ENCODE measurements at places on chromosomes 7 and 10.

- peak; percentile 71 for DNase-seq
Measured at GRCh38 chr7:4774658-4775249, 669 bp upstream of the AP5Z1 start.

DNA sequence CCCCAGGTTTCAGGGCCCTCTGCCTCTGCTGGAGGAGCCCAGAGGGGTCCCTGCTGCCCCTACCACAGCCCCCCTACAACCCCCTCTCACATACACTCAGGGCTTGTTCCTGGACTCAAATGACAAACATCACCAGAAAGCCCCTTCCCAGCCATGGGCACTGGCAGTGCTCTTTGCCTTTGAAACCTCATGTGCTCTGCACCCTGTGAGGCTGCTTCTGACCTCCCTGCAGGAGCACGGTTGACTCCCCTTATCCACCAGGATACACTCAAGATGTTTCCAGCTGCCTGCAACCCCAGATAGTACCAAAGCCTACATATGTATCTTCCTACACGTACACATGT lies 3.5 kb upstream of the ADIRF start:
- DNase-seq, result no peak

DNA sequence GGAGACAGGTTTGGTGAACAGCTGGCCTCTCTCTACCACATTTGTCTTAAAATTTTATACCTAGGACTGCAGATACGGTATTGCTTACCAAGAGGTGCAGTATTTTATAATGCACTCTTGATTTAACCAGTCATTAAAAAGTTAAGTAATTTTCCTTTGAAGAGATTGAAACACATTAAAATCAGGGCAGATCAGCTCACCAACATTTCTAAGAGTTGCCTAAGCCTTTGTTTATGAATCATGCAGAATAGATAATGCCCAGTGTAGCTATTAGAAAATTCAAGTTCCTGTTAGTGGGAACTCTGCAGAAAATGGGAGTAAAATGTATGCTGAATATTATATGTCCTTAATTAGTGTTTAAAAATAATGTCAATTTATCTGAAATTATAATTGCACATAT lies 140.2 kb upstream of the PRPS1L1 start:
- no peak for DNase-seq

GRCh38 chr10:3525832-3526449 lies 259.1 kb downstream of the KLF6 start:
- DNase-seq, result no peak

DNA sequence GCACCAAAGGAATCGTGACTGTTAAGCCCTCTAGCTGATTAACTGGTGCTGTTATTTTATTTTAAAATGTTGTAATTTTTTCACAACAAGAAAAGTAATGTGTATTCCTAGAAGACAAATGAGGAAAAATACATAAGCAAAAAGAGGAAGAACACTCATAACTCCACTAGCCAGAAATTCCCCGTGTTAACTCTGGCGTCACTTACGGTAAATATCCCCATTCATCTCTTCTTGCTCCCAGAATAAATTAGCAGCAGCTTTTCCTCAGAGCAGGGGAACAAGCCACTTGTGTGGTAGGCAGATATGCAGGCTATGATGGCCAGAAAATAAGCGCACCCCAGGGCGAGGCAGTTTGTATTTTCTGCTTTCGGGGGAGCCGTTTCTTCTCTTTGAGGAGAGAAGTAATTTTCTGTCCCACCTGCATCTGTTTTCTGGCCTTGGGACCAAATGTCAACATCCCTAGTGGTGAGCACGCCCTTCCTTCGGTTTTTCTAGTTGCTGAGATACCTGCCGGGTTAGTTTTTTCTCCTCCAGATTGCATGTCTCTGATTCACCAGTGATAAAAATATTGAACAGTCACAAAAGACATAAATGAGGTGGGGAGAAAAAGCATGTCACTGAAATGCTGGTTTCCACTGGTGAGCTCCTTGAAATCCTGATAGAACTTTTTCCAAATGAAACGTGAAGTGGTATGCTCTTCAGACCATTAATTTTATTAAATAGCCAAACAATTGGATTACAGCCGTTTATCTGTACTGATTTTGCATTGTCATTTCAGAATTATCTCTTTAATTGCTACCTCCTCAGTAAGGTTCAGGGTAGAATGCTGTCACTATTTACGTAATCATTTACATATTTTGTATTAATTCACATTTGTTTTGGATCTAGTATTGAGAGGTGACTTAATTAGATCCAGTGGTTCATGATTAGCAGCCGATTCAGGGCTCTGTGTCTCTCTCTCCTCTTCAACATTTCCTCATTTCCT lies 268.1 kb downstream of the CAMK1D start:
- DNase-seq, result no peak

- DNase-seq, result no peak
Measured at GRCh38 chr7:143321734-143322133, 5.8 kb downstream of the CLCN1 start.

DNA sequence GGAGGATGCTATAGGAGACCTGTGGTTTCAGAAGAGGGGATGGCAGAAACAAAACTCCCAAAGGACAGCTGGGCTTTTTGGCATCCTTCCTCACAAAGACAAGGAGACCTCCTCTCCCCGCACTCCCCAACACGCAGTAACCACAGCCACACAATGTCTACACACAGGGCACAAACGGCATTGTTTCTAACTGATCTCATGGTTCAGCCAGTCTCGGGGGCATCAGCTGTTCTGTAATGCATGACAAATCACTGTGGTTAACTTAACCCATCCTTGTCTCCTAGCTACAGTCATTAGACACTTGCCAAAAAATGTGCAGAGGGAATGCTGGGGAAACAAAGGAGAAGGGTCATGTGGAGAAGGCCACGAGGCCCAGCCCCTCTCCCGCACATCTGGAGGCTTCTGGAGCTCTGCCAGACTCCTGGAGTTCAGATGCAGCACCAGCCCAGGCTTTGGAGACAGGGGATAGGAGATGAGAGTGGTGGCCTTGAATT lies 7.6 kb upstream of the ADAMTS14 start:
- peak; percentile 78 for DNase-seq

- DNase-seq, result no peak
Measured at GRCh38 chr10:108167766-108168165, 1003.3 kb upstream of the SORCS1 start.

- no peak for DNase-seq
Measured at GRCh38 chr7:34787586-34787985, 129.6 kb downstream of the NPSR1 start.

- DNase-seq, result no peak
Measured at GRCh38 chr10:111356571-111356970, 279.7 kb downstream of the ADRA2A start.

- no peak for DNase-seq
Measured at GRCh38 chr10:124995605-124996004, 53.7 kb downstream of the ZRANB1 start.

- no peak for DNase-seq
Measured at GRCh38 chr7:128922496-128923410, 12.2 kb upstream of the KCP start.

DNA sequence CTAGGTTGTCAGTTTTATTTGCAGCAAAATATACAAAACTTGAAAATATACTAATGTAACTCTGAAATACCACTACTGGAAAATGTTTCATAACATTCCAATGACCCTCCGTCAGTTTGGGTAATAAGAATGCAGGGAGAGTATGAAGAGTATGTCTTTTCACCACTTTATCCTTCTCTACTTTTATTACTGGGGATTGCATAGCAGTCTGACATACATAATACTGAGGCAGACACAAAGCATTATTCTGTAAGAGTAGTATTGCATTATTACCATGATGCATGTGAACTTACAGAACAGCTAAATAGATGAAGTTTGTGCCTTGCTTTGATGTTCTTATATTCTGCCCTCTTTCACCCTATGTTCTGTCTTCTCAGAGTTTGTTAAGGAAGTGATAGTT lies 151.8 kb upstream of the TPK1 start:
- no peak for DNase-seq

GRCh38 chr7:149690688-149691446 lies 82.5 kb downstream of the ZNF467 start:
- no peak for DNase-seq

GRCh38 chr10:110348336-110348735 lies 43.6 kb upstream of the SMNDC1 start:
- DNase-seq, result no peak

GRCh38 chr10:4099202-4099601 lies 314.2 kb upstream of the KLF6 start:
- no peak for DNase-seq

- no peak for DNase-seq
Measured at GRCh38 chr7:45071528-45071927, 17.2 kb downstream of the NACAD start.

- no peak for DNase-seq
Measured at GRCh38 chr10:69359148-69359547, 57.6 kb downstream of the TACR2 start.

DNA sequence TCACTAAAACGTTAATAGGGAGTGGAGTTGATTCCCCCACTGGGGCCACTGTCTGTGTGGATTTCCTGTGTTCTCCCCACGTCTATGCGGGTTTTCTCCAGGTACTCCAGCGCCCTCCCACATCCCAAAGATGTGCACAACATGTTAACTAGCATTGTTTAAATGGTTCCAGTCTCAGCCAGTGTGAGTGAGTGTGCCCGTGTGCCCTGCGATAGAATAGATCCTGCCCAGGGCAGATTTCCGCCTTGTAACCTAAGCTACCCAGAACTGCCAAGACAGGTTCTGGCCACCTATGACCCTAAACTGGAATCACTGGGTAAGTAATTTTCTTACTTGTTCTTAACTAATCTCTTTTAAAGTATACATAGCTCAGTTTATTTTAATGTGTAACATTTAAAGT lies 58.5 kb downstream of the CCDC6 start:
- DNase-seq, result no peak

DNA sequence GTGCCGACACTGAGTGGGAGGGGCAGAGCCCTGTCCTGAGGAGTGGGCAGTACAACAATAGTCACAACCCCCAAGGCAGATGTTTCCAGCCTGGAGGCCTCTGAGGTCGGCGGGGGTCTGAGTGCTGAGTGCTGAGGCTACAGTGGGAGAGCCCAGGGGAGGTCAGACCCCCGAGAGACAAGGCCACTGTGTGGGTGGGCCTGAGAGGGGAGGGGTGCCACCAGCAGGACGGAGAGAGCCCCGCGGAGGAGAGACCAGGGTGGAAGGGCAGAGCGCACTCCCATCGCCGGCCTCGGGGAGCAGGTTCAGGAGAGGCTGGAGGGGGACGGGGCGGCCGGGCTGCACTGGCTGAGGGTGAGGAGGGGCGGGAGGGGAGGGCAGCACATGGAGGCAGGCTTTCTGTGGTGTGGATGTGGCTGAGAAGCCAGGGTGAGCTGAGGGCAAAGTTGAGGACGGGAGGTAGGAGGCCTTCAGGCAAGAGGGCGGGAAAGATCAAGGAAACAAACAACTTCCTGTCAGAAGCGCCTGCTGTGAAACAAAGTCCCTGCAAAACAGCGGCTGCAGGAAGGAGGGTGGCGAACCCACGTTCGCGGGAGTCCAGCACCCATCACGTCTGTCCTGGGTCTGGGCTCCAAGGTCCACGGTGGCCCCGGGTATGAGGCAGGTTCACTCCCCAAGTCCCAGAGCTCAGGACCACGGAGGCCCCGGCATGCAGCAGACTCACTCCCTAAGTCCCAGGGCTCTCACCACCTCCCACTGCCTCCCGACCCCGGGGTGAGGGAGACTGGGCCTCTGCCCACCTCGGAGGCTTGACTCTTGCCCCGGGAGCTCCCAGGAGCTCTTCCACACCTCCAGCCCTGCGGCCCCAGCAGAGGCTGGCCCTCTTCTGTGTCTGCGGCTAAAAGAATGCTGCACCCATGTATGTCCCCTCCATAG lies 76.8 kb upstream of the NKX6-2 start:
- no peak for DNase-seq

DNA sequence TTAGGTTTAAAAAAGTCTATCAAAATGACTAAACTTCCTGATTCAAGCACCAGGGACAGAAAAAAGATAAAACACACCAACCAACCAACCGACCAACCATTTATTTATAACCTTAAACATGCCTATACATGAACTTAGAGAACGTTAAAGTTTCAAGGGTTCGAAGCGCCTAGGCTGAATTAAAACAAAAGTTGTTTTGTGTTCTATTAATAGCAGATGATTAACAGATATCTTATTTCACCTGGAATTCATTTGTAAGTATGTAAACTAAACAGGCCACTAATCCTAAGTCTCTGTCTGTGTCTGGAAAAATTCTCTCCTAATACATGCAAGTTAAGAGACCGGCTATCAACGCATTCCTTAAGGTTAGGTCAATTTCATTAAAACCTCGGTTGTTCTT lies 1.4 kb downstream of the BAIAP2L1 start:
- no peak for DNase-seq

GRCh38 chr7:94190599-94191061 lies 186.5 kb upstream of the BET1 start:
- DNase-seq, result peak; percentile 67

DNA sequence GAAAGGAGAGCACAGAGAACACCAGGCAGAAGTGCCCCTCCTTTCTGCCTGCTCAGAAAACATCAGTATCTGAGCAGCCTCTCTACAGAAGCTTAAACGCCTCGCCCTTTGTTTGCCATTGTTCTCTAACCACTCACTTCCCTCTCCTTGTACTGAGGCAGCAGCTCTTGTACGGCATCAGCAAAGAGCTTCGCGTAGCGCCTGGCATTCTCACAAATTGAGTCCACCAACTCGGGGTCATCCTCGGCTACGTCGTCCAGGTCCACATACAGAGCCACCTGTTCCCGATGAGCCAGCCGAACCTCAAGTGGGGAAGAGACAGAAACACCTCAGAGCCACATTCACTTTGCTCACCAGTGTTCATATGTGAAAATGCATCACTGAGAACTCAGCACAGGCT lies 1.7 kb downstream of the MCM7 start:
- no peak for DNase-seq

GRCh38 chr7:55546814-55547213 lies 25.5 kb downstream of the VOPP1 start:
- no peak for DNase-seq

DNA sequence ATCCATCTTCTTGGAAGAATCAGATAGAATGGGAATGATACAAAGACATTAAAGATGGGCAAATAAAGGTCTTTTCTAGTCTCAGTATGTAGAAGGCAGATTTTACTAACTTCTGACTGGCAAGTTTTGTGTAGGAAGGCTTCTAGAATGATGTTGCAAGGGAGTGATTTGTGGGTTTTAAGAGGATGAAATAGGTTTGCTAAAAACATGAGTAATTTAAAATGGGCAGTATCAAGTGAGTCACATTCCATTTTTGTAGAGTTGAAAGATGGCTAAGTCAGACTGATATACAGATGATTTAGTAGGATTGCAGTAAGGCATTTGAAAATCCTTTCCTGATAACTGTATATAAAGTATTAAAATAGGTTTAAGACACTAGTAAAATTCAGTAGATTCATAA lies 777.4 kb downstream of the SORCS1 start:
- no peak for DNase-seq

Measured in hindlimb muscle (tissue), 1 donor.